ENCODE measurements at places on chromosomes 12 and 14. TPM values are rescaled to one million over a fixed set of nuclear protein-coding genes. Genes with fewer than 3 reads are reported as not detected.

The NDRG2 gene
- 15.2 TPM for total RNA-seq

The TAS2R19 gene
- 6.0 TPM for total RNA-seq

The LBHD2 gene
- not detected for total RNA-seq

The KRT6A gene
- not detected for total RNA-seq

The KRT81 gene
- not detected for total RNA-seq

The OR4K17 gene
- total RNA-seq: not detected

The MYH6 gene
- total RNA-seq: 0.23 TPM

The SIX6 gene
- not detected for total RNA-seq

The ITGA7 gene
- 49.1 TPM for total RNA-seq

The CCDC85C gene
- 26.8 TPM for total RNA-seq

The PRIMA1 gene
- total RNA-seq: 3.3 TPM

The BDKRB2 gene
- total RNA-seq: 0.54 TPM

The SLC35E3 gene
- 1.5 TPM for total RNA-seq

The SOX5 gene
- 2.1 TPM for total RNA-seq

The TAS2R9 gene
- total RNA-seq: not detected

The SLC35F4 gene
- total RNA-seq: not detected

The GPX2 gene
- 1.8 TPM for total RNA-seq

The CD4 gene
- total RNA-seq: 2.2 TPM

The IFT43 gene
- total RNA-seq: 21.5 TPM

The TSPAN9 gene
- 17.2 TPM for total RNA-seq

The FGF6 gene
- not detected for total RNA-seq

The MYF6 gene
- total RNA-seq: not detected

The DUSP6 gene
- 153 TPM for total RNA-seq

The LRRC23 gene
- 9.1 TPM for total RNA-seq

The ASCL1 gene
- total RNA-seq: not detected

The RDH5 gene
- total RNA-seq: 1.7 TPM

The PLA2G1B gene
- not detected for total RNA-seq

The NOVA1 gene
- total RNA-seq: 10.9 TPM

The CLEC7A gene
- not detected for total RNA-seq

The CAPRIN2 gene
- total RNA-seq: 36.7 TPM

The FBXO21 gene
- 126 TPM for total RNA-seq

The KRT82 gene
- total RNA-seq: not detected

The TCL1B gene
- 5.5 TPM for total RNA-seq

The TMEM233 gene
- 0.24 TPM for total RNA-seq

Data from GM23338 (cell line).